ENCODE measurements at places on chromosomes 13 and 19. TPM values are rescaled to one million over a fixed set of nuclear protein-coding genes. Genes with fewer than 3 reads are reported as not detected.
A peak's percentile ranks its signal among the peaks of the same experiment; 100 is the strongest.

- no peak overlapping the region for H3K4me3 ChIP-seq
- peaks cover 8% of the 10 kb centered on the region for H3K27me3 ChIP-seq
- no peaks in the 10 kb centered on the region for H3K36me3 ChIP-seq
- no peak overlapping the region for H3K27ac ChIP-seq
Observed at GRCh38 chr19:1325568-1326294, 40.1 kb downstream of the EFNA2 start.

GRCh38 chr13:22428188-22428828 is 752.5 kb upstream of the SGCG start:
- no peak for DNase-seq
- H3K36me3 ChIP-seq = no peaks in the 10 kb centered on the region
- no peak overlapping the region for H3K27ac ChIP-seq
- H3K27me3 ChIP-seq = no peaks in the 10 kb centered on the region

DNA sequence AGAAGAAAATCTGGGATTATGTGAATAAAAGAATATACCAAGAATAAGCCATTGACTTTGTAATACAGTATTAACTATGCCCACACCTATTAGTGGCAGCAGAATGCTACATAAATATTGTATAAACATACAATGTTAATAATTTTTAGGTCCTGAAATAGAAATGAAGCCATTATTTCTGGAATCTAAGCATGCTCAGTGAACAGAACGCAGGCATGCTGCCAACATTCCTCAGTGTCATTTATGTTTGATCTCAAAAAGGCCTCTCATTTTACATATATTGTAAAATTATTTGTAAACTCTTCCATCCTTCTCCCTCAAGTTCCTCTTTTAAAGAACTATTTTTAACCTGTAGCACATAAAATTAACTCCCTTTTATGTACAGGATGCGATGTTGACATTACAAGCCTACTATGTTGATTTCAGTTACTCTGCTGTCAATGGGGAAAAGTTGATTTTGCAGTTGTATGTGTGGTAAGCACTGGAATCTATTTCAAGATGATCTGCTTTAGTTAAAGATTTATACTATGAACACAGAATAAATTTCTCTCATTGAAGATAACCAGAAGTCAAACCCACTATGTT is 118.8 kb downstream of the VWA8 start:
- no peaks in the 10 kb centered on the region for H3K4me1 ChIP-seq
- no peak overlapping the region for H3K4me3 ChIP-seq
- DNase-seq = no peak

CYP4F3 gene
- total RNA-seq = 164 TPM

DNA sequence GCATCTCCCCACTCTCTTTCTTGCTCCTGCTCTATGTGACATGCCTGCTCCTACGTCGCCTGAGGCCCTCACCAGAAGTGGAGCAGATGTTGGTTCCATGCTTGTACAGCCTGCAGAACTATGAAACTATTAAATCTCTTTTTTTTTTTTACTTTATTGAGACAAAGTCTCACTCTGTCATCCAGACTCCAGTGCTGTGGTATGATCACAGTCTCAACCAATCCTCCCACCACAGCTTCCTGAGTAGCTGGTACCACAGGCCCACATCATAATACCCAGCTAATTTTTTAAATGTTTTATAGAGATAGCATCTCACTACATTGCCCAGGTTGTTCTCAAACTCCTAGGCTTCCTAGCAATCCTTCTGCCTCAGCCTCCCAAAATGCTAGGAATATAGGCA is 1067.7 kb downstream of the PCDH9 start:
- no peaks in the 10 kb centered on the region for H3K36me3 ChIP-seq
- H3K4me3 ChIP-seq = no peak overlapping the region
- no peaks in the 10 kb centered on the region for H3K27me3 ChIP-seq
- H3K27ac ChIP-seq = no peak overlapping the region

GRCh38 chr19:30593975-30594745 is 222.0 kb downstream of the ZNF536 start:
- no peak overlapping the region for H3K4me3 ChIP-seq
- H3K27me3 ChIP-seq = no peaks in the 10 kb centered on the region
- DNase-seq = no peak
- no peak overlapping the region for H3K27ac ChIP-seq
- no peaks in the 10 kb centered on the region for H3K36me3 ChIP-seq

PROZ gene
- not detected for total RNA-seq

- H3K4me3 ChIP-seq = no peak overlapping the region
- H3K27ac ChIP-seq = no peak overlapping the region
- H3K27me3 ChIP-seq = no peaks in the 10 kb centered on the region
- H3K36me3 ChIP-seq = peaks cover 76% of the 10 kb centered on the region
- no peak for DNase-seq
Observed at GRCh38 chr13:99523838-99524237, 22.6 kb downstream of the TM9SF2 start.

GRCh38 chr13:50518781-50519201 is 324.7 kb downstream of the DLEU7 start:
- H3K4me3 ChIP-seq = no peak overlapping the region
- no peaks in the 10 kb centered on the region for H3K36me3 ChIP-seq
- no peak for DNase-seq

DNA sequence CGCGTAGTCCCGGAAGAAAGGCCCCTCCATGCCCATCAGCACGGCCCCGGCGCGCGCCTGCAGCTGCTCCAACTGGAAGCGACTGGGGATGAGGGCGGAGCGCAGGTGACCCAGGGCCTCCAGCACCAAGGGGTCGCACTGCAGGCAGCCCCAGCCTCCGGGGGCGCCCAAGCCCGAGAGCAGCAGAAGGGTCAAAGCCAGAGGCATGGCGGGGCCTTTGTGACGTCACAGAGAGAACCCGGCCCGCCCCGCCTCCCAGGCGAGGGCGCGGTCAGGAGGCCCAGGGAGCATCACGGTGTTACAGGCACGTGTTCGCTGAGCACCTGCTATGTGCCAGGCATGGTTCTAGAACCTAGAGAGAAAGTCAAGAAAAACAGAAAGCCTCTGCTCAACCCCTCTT is at the start of gene IZUMO2:
IZUMO2 (minus strand) TSS at position 294 of the 400 bp plus-strand sequence; CDS start at position 207, 87 bp downstream.
- no peaks in the 10 kb centered on the region for H3K4me1 ChIP-seq
- no peak within 1 kb of the TSS for H3K4me3 ChIP-seq
- no peak within 1 kb of the TSS for H3K27ac ChIP-seq

- no peaks in the 10 kb centered on the region for H3K27me3 ChIP-seq
- H3K4me1 ChIP-seq = no peaks in the 10 kb centered on the region
- H3K27ac ChIP-seq = no peak overlapping the region
- no peaks in the 10 kb centered on the region for H3K36me3 ChIP-seq
Observed at GRCh38 chr13:20616059-20616797, 49.3 kb downstream of the IFT88 start.

DNA sequence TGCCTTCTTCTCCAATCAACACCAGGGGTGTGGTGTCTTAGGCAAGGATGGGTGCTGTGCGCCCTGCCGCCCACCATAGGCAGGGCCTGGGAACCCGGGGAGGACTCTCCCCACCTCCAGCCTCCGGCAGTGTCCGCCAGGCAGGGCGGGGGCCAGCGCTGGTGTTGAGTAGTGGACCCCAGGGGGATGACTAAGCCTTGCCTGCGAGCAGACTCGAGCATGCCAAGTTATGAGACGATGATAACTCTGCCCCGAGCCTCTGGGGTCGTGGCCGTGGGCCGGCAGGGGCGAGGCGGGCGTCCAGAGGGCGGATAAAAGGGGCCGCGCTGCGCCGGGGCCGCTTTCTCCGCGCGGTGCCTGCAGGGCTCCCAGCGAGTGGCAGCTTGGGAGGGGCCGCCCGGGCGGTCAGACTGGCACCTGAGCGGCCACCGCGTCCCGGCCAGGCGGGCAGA is at the start of gene MEDAG:
MEDAG (plus strand) TSS at position 340 of the 452 bp plus-strand sequence. CDS start 245 bp downstream, outside the sequence.
- H3K36me3 ChIP-seq = no peaks in the 10 kb centered on the region
- H3K27ac ChIP-seq = peak within 1 kb of the TSS; percentile 27
- H3K4me1 ChIP-seq = peaks cover 16% of the 10 kb centered on the region
- DNase-seq = peak; percentile 57
- H3K27me3 ChIP-seq = no peaks in the 10 kb centered on the region

DEDD2 gene
- total RNA-seq = 51.7 TPM
